Activated T-cell treated with anti-CD3 and anti-CD28 coated beads, Interleukin-2, amount 50 U/mL, for 24 hours (primary cell): ENCODE measurements at places on chromosomes 2 and 18.
A peak's percentile ranks its signal among the peaks of the same experiment; 100 is the strongest.

- peaks cover 35% of the 10 kb centered on the region for H3K36me3 ChIP-seq
- H3K4me1 ChIP-seq, result peaks cover 7% of the 10 kb centered on the region
Observed at GRCh38 chr2:232204457-232204931, 174.1 kb upstream of the ALPP start.

DNA sequence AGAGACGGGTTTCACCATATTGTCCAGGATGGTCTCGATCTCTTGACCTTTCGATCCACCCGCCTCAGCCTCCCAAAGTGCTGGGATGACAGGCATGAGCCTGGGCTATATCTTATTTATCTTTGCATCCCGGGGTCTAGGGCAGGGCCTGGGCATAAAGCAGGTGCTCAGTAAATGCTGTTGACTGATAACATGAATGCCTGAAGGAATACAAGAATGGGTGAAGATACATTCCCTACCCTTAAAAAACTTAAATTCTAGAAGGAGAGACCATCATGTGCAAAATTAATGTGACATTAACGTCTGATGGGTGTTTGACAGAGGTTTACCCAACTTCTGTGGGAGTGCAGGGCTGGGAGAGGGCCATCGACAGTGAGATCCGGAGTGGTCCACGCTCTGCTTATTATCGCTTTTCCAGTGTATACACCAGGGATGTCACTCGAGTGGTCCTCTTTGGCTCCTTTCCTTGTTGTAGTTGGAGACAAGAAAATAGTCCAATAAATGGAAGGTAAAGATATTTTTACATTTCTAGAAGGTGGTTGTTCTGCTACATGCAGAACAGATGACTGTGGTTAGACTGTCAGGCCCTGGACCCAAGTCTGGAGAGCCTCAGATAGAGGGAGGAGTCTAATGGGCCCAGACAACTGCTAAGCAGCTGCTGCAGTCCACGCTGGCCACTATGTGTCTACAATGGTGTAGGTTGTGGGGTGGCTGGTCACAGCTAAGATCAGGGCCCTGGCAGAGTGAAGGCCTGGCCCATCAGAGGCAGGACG is 131.7 kb downstream of the MYCN start:
- DNase-seq, result no peak
- H3K4me1 ChIP-seq, result no peaks in the 10 kb centered on the region
- H3K36me3 ChIP-seq, result no peaks in the 10 kb centered on the region
- no peak overlapping the region for H3K4me3 ChIP-seq

- H3K27me3 ChIP-seq, result no peaks in the 10 kb centered on the region
- H3K4me3 ChIP-seq, result peak overlapping the region; percentile 54
- no peak for DNase-seq
- H3K4me1 ChIP-seq, result peaks cover 99% of the 10 kb centered on the region
Observed at GRCh38 chr2:105754011-105754410, 9.3 kb downstream of the NCK2 start.

GRCh38 chr18:11521853-11522252 is 87.5 kb upstream of the SLC35G4 start:
- no peak overlapping the region for H3K4me3 ChIP-seq
- no peaks in the 10 kb centered on the region for H3K4me1 ChIP-seq
- H3K36me3 ChIP-seq, result no peaks in the 10 kb centered on the region
- no peak overlapping the region for H3K27ac ChIP-seq

- DNase-seq, result peak; percentile 37
- no peak within 1 kb of the TSS for H3K27ac ChIP-seq
- peaks cover 2% of the 10 kb centered on the region for H3K4me1 ChIP-seq
- peaks cover 32% of the 10 kb centered on the region for H3K27me3 ChIP-seq
Observed at GRCh38 chr2:166127217-166128155, at the start of gene SCN1A. TSS of gene SCN1A (minus strand) at chr2:166128020. CDS start at chr2:166073621, 54,399 bp downstream.

- H3K27ac ChIP-seq, result peak overlapping the region; percentile 81
- DNase-seq, result no peak
- peaks cover 61% of the 10 kb centered on the region for H3K36me3 ChIP-seq
- H3K27me3 ChIP-seq, result no peaks in the 10 kb centered on the region
- H3K4me1 ChIP-seq, result peaks cover 65% of the 10 kb centered on the region
Observed at GRCh38 chr2:25790074-25790790, 88.1 kb downstream of the ASXL2 start.

DNA sequence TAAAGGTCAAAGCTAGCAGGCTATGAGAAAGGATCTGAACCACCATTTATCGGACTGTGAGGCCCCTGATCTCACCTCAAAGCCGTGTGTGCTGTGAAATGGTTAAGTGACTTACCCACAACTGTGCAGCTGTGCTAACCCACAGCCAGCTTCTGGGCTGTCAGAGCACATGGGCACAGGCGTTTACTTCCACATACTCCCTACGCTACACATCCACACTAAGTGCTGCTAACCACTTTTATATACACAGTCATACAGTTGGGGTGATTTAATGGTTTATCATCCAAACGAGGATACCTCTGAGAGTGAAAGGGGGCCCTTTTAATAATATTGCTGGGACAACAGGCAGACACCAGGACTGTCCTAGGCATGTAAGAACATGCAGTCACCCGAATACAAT is 37.3 kb downstream of the CYRIA start:
- DNase-seq, result no peak
- H3K4me3 ChIP-seq, result no peak overlapping the region
- H3K4me1 ChIP-seq, result peaks cover 30% of the 10 kb centered on the region
- H3K27ac ChIP-seq, result no peak overlapping the region
- no peaks in the 10 kb centered on the region for H3K36me3 ChIP-seq
- H3K27me3 ChIP-seq, result peaks cover 10% of the 10 kb centered on the region

GRCh38 chr2:48694149-48694548 is 61.4 kb downstream of the LHCGR start:
- no peak for DNase-seq
- H3K27me3 ChIP-seq, result no peaks in the 10 kb centered on the region
- no peaks in the 10 kb centered on the region for H3K4me1 ChIP-seq
- no peak overlapping the region for H3K27ac ChIP-seq
- no peaks in the 10 kb centered on the region for H3K36me3 ChIP-seq

- no peaks in the 10 kb centered on the region for H3K36me3 ChIP-seq
- peaks cover 9% of the 10 kb centered on the region for H3K4me1 ChIP-seq
- peaks cover 22% of the 10 kb centered on the region for H3K27me3 ChIP-seq
- no peak for DNase-seq
Observed at GRCh38 chr2:95667480-95667879, 75.7 kb downstream of the TRIM43 start.

- no peak overlapping the region for H3K27ac ChIP-seq
- no peak overlapping the region for H3K4me3 ChIP-seq
- H3K27me3 ChIP-seq, result peaks cover 37% of the 10 kb centered on the region
- no peaks in the 10 kb centered on the region for H3K4me1 ChIP-seq
- no peak for DNase-seq
Observed at GRCh38 chr2:225400546-225401400, 1.3 kb downstream of the NYAP2 start.

- H3K27me3 ChIP-seq, result no peaks in the 10 kb centered on the region
- peaks cover 51% of the 10 kb centered on the region for H3K4me1 ChIP-seq
- H3K27ac ChIP-seq, result peak overlapping the region; percentile 38
- H3K36me3 ChIP-seq, result no peaks in the 10 kb centered on the region
- DNase-seq, result no peak
Observed at GRCh38 chr2:144382849-144383248, 137.1 kb downstream of the ZEB2 start.

GRCh38 chr2:180124273-180125139 is 117.4 kb upstream of the CWC22 start:
- H3K27me3 ChIP-seq, result peaks cover 14% of the 10 kb centered on the region
- no peak for DNase-seq
- H3K27ac ChIP-seq, result no peak overlapping the region
- no peaks in the 10 kb centered on the region for H3K36me3 ChIP-seq
- H3K4me3 ChIP-seq, result no peak overlapping the region

DNA sequence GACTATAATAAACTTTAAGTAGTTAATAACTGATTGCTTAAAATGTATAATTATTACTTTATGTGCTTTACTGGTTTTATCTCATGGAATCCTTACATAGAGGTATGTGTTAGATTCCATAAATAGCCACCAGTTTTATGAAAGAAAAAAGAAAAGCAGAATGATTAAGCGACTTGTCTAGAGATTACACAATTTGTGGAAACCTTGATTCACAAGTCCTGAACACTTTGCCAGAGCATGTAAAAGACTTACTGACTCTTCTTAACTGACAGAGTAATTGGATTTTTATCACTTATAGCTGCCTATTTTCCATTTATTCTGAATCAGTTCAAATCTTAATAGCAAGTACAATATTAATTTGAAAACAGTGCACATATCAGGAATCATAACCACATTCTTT is 448.7 kb upstream of the NETO1 start:
- no peaks in the 10 kb centered on the region for H3K4me1 ChIP-seq
- H3K36me3 ChIP-seq, result no peaks in the 10 kb centered on the region
- H3K4me3 ChIP-seq, result no peak overlapping the region
- no peaks in the 10 kb centered on the region for H3K27me3 ChIP-seq

GRCh38 chr2:203077451-203077850 is 62.8 kb downstream of the NBEAL1 start:
- no peaks in the 10 kb centered on the region for H3K4me1 ChIP-seq
- H3K27ac ChIP-seq, result no peak overlapping the region
- DNase-seq, result no peak
- no peaks in the 10 kb centered on the region for H3K27me3 ChIP-seq

- DNase-seq, result no peak
- H3K36me3 ChIP-seq, result no peaks in the 10 kb centered on the region
- no peaks in the 10 kb centered on the region for H3K4me1 ChIP-seq
- no peak overlapping the region for H3K4me3 ChIP-seq
- H3K27me3 ChIP-seq, result peaks cover 17% of the 10 kb centered on the region
Observed at GRCh38 chr2:217932803-217933616, 69.8 kb downstream of the TNS1 start.

GRCh38 chr2:6982934-6983589 is 65.8 kb downstream of the RNF144A start:
- no peak for DNase-seq
- H3K27me3 ChIP-seq, result no peaks in the 10 kb centered on the region
- H3K4me3 ChIP-seq, result no peak overlapping the region
- peaks cover 53% of the 10 kb centered on the region for H3K36me3 ChIP-seq
- H3K27ac ChIP-seq, result no peak overlapping the region

DNA sequence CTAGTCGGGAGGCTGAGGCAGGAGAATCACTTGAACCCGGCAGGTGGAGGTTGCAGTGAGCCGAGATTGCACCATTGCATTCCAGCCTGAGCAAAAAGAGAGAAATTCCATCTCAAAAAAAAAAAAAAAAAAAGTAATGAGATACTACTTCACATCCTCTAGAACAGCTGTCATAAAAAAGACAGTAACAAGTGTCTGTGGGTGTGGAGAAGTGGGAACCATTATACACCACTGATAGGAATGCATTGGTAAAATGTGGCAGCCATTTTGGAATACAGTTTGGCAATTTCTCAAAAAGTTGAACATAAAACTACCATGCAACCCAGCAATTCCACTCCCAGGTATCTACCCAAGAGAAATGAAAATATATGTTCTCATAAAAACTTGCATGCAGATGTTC is 166.6 kb downstream of the GREB1L start:
- H3K36me3 ChIP-seq, result no peaks in the 10 kb centered on the region
- DNase-seq, result no peak
- H3K27ac ChIP-seq, result no peak overlapping the region
- no peaks in the 10 kb centered on the region for H3K4me1 ChIP-seq
- H3K4me3 ChIP-seq, result no peak overlapping the region

DNA sequence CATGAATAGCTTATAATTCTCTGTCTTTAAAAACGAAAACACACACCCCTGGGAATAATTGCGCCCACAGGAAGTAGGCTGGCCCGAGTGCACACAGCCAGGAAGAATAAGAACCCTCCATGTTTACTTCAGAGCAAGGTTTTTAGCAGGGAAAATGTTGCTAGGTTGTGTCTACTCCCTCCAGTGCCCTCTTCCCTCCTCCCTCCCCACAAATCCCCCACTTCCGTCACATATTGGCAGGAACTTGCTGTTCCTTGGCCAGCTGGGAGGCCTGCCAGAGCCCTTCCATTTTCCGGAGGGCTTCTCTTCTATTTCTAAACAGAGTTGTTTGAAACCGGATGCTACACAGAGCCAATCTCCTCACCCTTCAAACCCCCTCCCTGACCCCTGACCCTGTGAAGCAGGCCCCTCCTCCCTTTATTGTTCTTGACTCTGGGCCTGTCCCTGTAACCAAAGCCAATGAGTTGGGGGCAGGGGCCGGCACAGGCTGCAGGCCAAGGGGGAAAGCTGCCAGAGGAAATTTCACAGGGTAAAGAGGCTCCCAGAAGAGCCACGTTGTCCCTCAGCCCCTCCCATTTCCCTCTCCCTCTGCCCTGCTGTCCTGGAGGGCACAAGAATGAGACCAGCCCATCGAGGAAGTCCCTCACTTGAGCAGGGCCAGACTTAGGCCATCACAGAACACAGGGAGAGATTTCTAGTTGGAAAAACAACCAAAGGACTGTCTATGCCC is 49.8 kb upstream of the LGALSL start:
- no peak overlapping the region for H3K27ac ChIP-seq
- H3K4me1 ChIP-seq, result no peaks in the 10 kb centered on the region
- H3K27me3 ChIP-seq, result no peaks in the 10 kb centered on the region
- DNase-seq, result no peak
- no peak overlapping the region for H3K4me3 ChIP-seq

DNA sequence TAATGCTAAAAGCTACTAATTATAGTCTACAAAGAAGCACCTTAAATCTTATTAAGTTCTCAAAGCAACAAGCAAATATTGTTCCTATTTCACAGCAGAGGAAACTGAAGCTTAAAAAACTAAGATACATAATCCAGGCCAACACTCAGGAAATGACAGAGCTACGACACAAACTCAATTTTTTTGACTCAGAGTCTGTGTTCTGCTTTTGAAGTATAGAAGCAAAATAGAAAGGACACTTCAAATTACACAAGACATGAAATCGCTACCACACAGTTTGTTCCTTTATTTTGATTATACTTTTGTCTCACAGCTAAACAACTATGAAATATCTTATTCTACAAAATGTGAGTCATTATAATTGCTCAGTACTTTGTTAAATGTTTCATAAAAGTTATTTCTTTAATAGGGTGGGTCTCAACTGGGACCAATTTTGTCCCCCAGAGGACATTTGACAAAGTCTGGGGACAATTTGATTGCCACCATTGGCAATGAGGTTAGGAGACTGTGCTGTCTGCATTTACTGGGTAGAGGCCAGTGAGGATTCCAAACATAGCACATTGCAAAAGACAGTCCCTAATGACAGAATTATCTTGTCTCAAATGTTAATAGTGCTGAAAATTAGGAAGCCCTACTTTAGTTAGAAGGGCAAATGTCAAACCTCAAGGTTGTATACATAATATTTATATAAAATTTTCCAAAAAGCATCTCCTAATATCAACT is 101.5 kb upstream of the GRB14 start:
- H3K4me1 ChIP-seq, result no peaks in the 10 kb centered on the region
- H3K27me3 ChIP-seq, result no peaks in the 10 kb centered on the region
- no peak for DNase-seq
- H3K4me3 ChIP-seq, result no peak overlapping the region
- no peak overlapping the region for H3K27ac ChIP-seq

DNA sequence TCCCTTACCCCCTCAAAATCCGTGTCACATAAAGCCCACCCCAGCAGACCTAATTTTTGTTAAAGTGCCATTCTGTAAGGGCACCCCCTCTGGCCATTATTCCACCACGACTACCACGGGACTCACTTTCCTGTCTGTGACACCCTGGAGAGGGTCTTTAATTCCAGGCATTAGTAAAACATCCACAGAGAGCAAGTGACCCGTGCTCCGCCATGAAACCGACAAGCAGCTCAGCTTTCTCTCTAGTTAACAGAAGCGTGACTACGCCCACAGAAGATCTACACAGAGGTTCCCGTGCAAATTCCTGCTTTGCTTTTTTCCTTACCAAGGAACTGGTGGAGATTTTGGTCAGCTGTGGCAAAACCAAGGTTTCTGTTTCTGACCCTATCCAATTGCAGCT is 4.4 kb downstream of the SIGLEC15 start:
- H3K27ac ChIP-seq, result no peak overlapping the region
- no peak for DNase-seq
- H3K36me3 ChIP-seq, result no peaks in the 10 kb centered on the region
- peaks cover 11% of the 10 kb centered on the region for H3K27me3 ChIP-seq
